Activated B cell treated with CpG ODN at 0.5 μM for 24 hours (primary cell): ENCODE measurements at places on chromosomes 3 and 15. TPM values are rescaled to one million over a fixed set of nuclear protein-coding genes. Genes with fewer than 3 reads are reported as not detected.

DNA sequence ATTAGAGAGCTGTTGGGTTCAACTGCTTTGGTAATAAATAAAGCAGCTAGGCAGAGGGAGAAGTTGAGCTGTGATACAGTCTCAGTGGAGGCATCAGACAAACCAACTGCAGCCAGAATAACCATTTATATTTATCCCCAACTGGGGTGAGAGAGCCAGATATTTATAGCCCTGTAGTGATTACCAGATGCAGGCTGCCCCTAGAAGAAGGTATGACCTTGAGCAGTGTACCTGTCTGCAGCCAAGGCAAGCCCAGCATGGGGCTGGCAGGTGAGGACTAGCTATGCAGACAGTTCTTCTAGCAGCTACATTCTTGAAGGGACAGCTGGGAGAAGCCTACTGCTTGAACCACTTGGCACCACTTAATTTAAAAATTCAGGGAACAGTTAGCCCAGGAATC, 144.4 kb upstream of the EPHA3 start:
- DNase-seq, result no peak

DNA sequence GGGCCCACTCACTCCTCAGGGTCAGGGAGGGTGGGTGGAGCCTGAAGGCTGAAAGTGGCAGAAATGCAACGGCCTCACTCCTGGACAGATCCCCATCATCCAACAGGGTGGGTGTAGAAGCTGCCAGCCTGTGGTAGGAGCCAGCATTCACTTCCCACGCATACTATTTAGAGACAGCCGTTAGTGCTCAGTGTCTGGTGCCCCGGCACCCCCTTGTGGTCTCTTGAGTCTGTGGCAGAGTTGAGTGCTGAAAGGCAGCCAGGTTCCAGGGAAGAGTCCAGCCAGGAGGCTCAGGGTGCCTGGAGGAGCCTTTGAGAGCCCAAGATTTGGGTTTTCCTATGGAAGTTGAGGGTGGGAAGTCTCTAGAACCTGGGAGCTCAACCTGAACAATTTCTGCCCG, 2.1 kb upstream of the GNAT1 start:
- DNase-seq, result no peak

DNA sequence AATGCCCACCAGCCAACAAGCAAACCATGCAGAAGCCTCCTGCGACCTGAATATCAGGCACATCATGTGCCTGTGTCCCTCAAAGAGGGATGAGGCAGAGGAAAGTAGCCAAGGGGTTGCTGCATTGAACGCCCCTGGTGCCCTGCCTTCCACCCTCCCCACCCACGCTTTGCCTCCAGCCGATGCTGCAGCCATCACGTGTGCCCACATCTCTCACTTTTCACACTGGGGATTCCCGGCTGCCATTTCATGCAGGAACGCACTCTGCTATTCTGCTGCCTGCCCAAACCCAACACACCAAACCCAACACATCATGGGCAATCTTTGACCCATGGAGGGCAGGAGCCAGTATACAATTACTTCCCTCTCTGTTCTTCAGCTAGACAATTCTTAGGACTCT, 462.2 kb upstream of the PROK2 start:
- no peak for DNase-seq

DNA sequence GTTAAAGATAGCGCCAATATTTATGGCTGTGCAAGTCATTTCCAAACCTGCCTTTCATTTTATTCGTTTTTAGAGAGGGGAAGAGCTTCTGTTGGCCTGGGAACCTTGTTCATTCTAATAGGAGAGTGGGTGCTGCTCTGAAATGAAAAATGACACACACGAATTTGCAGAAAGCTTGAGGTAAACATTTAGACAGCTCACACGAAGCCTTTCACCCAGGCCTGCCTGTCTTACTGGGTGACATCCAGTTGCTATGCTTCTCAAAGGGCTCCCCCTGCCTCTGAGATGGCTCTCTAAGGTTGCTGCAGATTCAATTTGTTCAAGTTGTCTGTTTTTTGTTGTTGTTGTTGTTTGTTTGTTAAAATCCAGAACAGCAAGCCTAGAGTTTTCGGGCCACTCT, 18.2 kb downstream of the PEX5L start:
- DNase-seq, result no peak

GRCh38 chr3:13014755-13015285, 58.4 kb downstream of the IQSEC1 start:
- no peak for DNase-seq

- no peak for DNase-seq
These were observed 87.8 kb upstream of the CTDSPL start for GRCh38 chr3:37773911-37774310.

DNA sequence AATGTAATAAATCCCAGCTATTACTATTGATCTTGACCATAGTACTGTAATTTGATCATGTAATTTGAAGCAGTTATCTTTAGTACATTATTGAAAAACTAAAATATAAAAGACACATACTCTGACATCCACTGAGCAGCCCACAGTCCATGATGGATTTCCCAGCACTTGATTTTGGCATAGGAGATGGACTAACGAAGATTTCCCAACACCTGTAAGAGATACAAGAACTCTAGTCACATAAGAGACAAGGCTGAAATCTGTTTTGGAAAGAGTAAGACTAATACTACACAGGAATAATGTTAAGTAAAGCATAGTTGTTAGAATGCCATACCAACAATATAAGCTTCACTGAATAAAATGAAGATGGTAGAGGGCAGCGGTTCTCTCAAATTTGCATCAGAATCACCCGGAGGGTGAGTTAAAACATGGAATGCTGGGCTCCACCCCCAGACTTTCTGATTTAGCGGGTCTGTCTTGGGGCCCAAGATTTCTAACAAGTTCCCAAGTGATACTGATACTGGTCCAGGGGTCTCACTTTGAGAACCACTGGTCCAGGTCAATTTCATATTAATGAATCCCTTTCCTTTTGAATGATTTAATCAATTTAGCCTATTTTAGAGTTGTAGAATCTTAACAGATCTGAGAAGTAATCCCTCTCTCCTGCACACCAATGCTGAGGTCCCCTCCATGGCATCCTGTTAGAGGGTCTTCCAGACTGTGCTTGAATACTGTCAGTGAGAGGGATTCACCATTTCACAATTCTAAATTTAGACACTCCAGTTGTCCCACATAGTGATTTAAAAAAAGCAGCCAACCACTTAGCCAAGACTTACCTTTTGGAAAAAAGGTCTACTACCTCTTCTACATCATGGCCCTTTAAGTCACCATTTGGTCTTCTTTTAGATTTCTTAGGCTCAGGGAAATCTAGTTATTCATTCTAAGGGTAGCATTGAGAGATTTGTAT, 11.5 kb downstream of the RABL3 start:
- DNase-seq, result no peak

DNA sequence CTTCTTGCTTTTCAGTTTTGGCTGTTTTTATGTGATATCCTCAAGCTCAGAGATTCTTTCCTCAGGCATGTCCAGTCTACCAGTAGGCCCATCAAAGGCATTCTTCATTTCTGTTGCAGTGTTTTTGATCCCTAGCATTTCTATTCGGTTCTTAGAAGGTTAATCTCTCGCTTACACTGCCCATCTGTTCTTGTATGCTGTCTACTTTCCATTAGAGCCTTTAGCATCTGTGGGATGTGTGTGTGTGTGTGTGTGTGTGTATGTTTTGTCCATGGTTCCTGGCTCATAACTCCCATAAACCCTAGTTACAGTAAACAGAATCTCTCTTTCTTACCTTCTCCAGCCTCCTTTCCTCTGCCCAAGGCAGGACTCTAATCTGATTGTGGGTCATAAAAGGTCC, 5.1 kb upstream of the SLC22A13 start:
- DNase-seq, result no peak

GRCh38 chr15:61828008-61828407, 232.2 kb downstream of the VPS13C start:
- no peak for DNase-seq

DNA sequence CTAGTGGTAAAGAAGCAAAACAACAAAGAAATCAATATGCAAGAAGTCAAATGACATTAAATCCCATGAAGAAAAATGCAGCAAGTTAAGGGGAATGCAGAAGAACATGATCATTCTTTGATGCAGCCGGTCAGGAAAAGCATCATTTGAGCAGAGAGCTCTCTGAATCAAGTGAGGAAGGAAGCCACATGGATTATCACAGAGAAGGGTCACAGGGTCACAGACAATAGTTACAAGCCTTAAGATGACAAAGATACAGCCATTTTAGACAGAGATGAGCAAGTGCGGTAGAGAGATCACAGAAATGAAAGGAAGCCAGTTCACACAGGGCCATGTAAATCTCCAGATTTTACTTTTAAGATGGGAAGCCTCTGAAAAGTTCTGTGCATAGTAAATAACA, 43.9 kb downstream of the UBE3A start:
- DNase-seq, result no peak

DNA sequence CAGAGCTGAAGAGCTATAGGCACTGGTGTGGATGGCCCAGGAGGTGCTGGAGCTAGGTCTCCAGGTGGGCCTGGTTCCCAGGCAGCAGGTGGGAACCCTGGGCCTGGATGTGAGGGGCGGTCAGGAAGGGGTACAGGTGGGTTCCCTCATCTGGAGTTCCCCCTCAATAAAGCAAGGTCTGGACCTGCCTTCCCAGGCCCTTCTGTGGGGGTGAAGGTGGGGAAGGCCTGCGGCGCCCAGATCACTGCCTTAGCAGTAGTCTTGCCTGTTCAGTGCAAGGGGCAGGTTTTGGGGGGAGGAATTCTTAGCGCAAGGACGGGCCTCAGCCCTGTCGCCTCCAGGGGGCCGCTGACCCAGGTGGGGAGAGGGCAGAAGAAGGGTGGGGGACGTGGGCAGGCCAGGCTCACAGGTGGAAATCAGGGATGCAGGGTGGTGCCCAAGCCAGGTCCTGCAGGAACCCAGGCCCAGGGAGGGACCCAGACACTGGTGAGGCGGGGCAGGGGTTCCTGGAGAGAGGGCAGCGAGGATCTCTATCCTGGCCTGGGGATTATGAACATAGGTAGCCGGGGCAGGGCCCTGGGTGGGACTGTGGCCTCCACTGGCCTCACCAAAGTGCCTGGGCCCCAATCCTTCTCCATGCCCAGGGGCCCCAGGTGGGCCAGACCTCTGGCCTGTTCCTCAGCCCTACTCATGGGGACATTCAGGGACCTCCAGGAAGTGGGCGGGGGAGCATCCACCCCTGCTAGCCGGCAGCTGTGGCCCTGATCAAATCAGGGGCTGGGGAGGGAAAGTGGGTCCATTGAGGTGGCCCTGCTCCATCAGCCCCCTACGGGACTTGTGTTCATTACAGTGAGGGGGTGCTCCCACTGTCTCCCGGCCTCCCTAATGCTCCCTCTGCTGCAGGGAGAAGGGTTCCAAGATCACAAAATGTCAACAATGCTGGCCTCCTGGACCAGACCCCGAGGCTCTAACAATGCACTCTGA, 25.3 kb downstream of the HDAC11 start:
- DNase-seq, result no peak

- no peak for DNase-seq
These were observed 130.8 kb downstream of the DIPK2A start for GRCh38 chr3:144102421-144102820.

GRCh38 chr3:179921500-179921899, 115.2 kb downstream of the PEX5L start:
- no peak for DNase-seq

DNA sequence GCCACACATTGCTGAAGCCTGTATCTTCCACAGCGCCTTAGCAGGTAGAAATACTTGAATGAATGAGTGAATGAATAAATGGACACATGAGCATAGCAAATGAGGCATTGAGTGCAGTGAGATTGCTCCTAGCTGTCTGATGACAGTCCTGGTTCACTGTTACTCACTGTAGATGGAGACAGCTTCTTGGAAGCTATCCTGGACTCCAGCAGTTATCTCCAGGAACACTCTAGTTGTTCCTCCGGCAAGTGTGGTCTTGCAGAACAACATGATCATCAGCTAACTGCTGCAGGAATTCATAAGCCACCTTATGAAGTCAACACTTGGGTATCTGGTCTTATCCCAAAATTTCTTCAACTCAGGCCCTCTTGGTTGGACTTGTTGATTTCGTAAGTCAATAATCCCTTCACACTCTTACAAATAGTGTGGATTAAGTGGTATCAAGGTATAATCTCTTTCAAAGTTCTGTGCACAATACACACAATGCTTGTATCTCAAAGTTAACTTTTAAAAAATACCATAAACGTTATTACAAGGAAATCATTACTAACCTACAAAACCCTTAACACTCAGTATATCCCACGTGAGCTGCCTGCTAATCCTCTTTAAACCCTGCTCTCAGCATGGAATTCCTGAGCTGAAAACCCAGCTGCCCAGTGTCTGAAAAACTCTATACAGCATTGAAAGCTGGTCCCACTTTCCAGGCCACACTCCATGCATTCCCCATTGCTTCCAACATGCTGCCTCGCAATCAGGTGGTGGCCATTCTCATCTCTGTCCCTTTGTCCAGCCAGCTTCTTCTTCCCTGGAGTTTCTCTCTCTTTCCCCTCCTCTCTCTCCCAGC, 14.4 kb upstream of the ZBTB38 start:
- DNase-seq, result no peak

GRCh38 chr15:77208241-77208640, 137.3 kb upstream of the TSPAN3 start:
- DNase-seq, result no peak

DNA sequence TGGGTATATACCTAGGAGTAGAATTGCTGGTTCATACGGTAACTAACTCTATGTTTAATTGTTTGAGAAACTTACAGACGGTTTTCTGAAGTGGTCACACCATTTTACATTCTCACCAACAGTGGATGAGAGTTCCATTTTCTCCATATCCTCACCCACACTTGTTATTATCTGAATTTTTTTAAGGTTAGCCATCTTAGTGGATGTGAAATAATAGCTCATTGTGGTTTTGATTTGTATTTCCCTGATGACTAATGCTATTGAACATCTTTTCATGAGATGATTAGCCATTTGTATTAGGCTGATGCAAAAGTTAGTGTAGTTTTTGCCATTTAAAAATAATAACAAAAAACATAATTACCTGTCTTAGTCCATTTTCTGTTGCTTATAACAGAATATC, 18.6 kb downstream of the CSTA start:
- DNase-seq, result no peak

GRCh38 chr3:170470063-170471016, 51.7 kb downstream of the CLDN11 start:
- no peak for DNase-seq

DNA sequence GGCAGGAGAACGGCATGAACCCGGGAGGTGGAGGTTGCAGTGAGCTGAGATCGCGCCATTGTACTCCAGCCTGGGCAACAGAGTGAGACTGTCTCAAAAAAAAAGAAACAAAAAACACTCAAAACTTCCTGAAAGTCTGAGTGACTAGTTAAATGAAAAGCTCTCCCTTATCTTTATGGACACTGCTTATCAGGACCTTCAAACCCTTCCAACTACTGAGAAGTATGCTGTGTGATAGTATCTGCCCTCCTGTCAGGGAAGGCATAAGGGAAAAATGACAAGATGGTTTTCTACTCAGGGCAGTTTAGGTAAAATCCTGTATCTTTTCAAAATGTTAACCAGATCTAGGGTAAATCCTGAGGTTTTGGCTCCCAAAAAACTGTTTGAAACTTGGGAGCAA, 21.8 kb downstream of the EMC7 start:
- DNase-seq, result no peak

The CHL1 gene
- 6.8 and 7.4 TPM in 2 replicates for total RNA-seq

The CADPS gene
- total RNA-seq, result 0.05 TPM in 1 of 2 replicates, not detected in the other

The ITGA11 gene
- not detected in 2 replicates for total RNA-seq

The MESP1 gene
- total RNA-seq, result 0.24 and 0.71 TPM in 2 replicates

The SCG5 gene
- total RNA-seq, result 0.27 TPM in 1 of 2 replicates, not detected in the other
